Mesenchymal stem cell (in vitro differentiated cells and primary cell): ENCODE measurements at places on chromosomes 5 and 9.

DNA sequence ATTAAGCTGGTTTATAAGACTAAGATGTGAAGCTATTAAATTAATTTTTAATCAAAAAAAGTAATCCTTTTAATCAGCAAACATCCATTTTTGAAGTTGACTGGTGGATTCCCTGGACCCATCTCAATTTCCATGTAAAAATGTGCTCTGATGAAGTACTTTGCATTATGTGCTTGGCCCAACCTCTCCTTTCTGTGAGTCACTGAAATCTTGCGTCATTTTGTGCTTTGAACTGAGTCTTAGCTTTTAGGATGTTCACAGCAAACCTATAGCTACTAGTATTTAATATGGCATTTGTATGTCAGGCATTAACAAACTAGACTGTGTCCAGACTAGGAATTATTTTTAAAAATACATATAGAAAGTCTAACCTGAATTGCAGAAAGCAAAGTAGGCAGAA is 55.0 kb upstream of the CDH12 start:
- peak; percentile 78 for DNase-seq

- no peak for DNase-seq
These were observed 72.3 kb downstream of the HMCN2 start for GRCh38 chr9:130337784-130338380.

DNA sequence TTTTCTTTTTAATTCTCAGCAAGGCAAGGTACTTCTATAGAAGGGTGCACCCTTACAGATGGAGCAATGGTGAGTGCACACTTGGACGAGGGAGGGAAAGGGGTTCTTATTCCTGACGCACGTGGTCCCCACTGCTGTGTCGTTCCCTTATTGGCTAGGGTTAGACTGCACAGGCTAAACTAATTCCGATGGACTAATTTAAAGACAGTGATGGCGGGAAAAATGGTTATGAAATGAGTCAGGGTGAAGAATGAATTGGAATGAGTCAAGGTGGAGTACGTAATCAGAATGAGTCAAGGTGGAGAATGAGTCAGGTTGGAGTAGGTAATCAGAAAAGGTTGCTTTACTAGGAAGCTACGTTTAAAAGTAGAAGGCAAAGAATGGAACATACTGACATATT is 2.1 kb upstream of the HMGCS1 start:
- peak; percentile 26 for DNase-seq

- no peak for DNase-seq
These were observed 37.2 kb downstream of the SAR1B start for GRCh38 chr5:134595458-134595838.

GRCh38 chr5:88536146-88536545 is 267.5 kb upstream of the TMEM161B start:
- no peak for DNase-seq

- no peak for DNase-seq
These were observed 56.0 kb upstream of the GALNT10 start for GRCh38 chr5:154134499-154134898.

DNA sequence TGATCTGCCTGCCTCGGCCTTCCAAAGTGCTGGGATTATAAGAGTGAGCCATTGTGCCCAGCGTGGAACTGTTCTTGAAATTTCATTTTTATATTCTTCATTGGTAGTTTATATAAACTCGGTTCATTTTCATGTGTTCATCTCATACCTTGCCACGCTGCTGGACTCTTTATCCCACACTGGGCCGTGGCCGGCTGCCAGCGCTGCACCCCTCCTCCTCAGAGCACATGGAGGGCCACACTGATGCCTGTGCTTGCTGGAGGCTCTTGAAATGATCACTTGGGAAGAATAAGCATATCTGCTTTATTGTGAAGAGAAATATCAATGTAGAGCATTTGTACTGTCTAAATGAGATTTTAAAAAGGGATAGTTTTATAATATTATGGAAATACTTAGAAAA is 69.5 kb downstream of the EHMT1 start:
- DNase-seq: no peak

- peak; percentile 50 for DNase-seq
These were observed 101.8 kb downstream of the ESM1 start for GRCh38 chr5:54883374-54884194.

GRCh38 chr9:126526218-126527108 is 87.3 kb upstream of the LMX1B start:
- no peak for DNase-seq
